Activated CD4-positive, alpha-beta T cell treated with anti-CD3 and anti-CD28 coated beads for 24 hours (primary cell): ENCODE measurements at places on chromosomes 11 and 22.

DNA sequence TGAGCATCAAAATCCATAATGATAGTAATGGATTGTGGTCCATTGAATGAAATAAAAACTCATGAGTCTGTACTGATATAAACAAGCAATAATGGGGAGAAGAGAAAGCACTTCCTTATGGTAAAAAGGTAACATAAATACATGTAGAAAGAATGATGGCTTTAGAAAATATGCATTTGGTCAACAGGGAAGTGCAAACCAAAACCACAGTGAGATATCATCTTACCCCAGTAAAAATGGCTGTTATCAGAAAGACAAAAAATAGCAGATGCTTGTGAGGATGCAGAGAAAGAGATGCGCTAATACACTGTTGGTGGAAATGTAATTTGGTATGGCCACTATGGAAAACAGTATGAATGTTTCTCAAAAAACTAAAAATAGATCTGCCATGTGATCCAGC lies 6.9 kb upstream of the MMP20 start:
- DNase-seq, result no peak

DNA sequence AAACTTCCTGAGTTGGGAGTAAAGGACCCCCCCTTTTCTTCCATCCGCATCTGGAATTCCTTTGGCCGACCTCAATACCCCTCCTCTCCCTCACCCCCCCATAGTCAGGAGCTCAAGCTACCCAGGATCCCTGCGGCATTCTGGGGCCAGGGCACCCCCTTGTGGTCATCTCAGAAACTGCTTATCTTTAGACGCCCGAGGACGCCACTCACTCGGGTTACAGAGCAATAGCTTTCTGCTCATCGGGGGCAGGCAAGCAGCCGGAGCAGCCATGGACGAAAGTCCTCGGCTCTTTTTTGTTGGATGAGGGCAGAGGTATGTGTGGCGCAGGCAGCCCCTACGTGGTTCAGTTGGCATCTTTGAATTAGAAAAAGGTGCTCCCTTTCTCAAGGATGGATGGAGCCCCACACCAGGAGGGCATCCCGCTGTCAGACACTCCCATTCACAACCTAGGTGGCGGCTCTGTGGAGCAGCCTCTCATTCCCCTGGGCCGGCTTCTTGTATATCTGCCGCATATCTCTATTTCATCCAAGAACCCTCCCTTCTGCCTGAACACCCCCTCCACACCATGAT lies 2.3 kb downstream of the C1QTNF5 start:
- DNase-seq, result no peak

DNA sequence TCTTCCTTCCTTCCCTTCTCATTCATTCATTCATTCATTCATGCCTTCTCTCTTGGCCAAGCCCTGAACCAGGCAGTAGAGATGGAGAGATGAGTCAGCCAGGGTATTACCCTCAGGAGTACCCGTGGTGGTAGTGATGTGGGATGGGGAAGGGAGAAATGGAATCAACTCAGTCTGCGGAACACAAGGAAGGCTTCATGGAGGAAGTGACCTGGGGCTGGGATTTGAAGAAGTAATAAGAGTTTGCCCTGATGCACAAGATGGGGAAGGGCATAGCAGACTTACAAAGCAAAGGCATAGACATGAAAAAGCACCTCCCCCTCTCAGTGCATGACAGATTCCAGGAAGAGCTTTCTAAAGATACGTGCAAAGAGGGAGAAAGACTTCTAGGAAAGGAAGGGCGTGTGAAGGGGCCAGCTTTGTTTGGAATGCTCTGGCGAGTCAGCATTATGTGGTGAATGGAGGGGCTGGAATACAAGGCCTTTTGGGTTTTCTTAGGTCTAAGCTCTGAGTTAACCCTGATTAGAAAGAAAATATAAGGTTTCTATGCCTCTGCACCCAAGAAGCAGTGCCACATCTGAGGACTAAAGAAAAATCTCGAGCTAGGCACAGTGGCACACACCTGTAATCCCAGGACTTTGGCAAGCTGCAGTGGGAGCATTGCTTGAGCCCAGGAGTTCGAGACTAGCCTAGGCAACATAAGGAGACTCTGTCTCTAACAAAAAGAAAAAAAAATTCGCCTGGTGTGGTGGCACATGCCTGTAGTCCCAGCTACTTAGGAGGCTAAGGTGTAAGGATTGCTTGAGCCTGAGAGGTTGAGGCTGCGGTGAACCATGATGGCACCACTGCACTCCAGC lies 36.4 kb upstream of the ACER3 start:
- DNase-seq, result no peak

DNA sequence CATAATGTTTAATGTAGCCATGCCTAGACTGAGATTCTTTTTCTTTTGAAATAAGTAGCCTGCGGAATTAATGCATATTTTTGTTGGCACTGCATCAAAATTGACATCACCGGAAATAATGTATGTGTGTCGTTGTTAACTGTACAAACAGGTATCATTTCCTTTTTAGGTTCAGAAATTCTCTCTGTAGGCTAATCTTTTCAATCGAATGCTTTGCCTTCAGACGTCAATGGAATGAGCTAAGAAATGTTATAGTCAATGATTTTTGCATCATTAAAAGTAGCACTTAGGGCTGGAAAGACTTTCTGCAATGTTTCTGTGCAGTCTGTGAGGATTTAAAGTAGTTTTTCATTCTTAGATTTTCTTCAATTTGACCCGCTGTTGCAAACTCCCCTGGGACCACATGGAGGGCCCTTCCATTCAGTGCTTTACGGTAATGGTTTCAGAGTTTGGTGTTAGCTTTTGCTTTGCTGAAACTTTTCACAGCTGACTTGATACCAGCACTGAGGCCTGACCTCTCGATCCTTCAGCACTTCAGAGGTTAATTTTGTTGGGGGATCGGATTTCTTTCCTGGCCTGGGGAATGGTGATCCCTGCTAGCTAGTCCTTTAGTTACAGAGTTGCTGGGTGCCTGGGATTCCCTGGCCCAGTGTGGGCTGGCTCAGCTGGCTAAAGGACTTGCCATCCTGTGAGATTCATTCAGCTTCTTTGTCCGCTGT lies 137.8 kb downstream of the DBX1 start:
- no peak for DNase-seq

DNA sequence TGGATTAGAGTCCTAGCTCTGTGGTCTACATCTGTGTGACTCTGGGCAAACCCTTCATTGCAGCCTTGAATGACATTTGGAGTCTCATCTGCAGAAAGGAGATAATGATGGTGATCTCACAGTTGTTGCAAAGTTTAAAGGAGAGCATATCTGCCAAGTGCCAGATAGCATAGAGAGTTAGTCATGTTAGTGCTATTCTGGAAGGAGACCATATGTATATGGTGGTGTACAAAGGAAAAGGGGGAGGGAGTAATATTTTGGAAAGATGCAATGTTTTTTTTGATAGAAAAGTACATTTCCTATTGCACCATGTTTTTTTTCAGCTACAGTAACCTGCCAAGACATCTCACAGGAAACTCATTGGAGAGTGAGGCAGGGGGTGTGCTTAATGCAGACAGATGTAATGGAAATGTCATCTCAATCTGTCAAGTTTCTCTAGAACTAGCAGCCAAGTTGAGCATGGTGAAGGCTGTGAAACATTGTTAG lies 92.1 kb upstream of the NARS2 start:
- no peak for DNase-seq

- DNase-seq, result no peak
These were observed 68.3 kb downstream of the ARHGEF12 start for GRCh38 chr11:120404495-120404894.

DNA sequence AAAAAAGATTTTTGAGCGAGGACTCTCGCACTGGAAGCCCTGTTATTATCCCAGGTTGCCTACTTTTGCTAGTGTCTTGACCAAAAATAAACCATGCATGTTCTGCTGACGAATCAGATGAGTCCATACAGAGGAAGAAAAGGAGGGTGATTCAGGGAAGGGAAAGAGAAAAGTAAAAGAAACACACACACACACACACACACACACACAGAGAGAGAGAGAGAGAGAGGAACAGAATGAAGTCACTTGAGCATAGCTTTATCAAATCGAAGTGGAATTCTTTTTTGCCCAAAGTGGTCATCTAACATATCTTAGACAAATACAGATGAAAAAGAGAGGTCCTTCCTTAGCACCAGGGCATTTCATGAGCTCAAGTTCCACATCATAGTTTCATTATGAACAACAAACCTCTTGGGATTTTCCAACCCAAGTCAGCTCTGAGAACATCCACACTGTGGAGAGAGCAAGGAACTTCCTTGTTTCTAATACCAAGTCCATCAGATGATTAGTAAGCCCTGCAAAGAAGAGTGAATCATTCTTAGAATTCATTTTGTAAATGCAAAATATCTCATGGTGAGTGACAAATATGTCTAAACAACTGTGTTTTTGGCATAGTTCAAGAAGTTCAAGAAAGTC lies 7.7 kb upstream of the MMP12 start:
- no peak for DNase-seq

DNA sequence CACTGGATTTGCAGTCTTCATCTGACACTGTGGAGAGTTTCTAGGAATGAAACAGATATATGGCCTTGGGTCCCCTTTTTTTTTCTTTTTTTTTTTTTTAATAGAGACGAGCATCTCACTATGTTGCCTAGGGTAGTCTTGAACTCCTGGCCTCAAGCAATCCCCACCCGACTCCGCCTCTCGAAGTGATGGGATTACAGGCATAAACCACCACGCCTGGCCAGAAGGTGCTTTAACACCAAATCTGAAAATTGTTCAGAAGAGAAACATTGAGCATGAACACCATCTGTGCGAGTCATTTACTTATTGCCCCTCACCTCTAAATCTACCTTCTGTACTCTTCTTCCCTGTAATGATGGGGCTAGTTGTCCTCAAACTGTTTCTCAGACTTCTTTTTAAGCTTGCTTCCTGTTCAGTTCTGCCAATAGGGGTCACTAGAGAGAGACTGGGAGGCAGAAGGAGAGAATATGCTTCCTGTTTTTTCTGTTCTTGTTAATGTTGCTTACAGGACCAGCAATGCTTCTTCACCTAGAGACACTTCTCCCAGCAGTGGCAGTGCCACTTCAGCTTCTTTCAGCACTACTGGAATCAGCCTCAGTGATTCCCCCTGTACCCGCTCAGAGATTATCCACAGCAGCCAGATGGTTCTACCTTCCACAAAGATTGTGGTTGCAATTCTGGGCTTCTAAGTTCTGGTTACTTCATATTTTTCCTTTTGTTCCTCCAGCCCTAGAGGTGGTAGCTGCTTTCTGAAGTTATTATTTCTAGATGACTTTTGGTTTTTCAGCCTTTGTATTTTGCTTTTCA lies 20.8 kb upstream of the ZBED5 start:
- DNase-seq, result no peak

DNA sequence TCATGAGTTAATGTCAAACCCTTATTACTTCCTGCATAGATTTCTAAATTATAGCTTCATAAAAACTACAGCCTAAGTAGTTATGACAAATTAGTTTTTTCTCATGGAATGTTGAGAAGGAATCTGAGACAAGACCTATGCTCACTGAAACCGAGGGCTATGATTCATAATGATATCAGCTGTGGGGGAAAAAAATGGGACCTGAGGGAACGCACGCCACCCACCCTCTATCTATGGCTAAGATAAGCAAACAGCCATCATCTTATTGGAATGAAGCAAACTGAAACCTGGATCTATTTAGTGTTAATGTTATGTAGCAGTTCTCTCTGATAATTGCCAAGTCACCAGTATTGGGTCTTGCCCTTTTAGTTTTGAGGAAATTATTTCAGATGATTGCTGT lies 906.9 kb upstream of the RAG2 start:
- no peak for DNase-seq

DNA sequence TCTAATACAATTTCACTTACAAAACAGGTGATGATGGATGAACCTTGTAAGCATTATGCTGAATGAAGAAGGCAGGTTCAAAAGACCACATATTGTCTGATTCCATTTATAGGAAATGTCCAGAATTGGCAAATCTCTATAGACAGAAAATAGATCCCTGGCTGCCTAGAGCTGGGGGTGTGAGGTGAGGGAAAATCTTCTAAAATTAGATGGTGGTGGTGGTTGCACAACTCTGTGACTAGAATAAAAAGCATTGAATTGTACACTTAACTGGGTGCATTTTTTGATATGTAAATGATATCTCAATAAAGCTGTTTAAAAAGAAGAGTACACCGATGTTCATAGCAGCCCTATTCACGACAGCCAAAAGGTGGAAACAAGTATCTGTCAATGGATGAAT lies 16.7 kb upstream of the CRY2 start:
- DNase-seq, result no peak

GRCh38 chr11:119907122-119907851 lies 178.3 kb upstream of the NECTIN1 start:
- no peak for DNase-seq

DNA sequence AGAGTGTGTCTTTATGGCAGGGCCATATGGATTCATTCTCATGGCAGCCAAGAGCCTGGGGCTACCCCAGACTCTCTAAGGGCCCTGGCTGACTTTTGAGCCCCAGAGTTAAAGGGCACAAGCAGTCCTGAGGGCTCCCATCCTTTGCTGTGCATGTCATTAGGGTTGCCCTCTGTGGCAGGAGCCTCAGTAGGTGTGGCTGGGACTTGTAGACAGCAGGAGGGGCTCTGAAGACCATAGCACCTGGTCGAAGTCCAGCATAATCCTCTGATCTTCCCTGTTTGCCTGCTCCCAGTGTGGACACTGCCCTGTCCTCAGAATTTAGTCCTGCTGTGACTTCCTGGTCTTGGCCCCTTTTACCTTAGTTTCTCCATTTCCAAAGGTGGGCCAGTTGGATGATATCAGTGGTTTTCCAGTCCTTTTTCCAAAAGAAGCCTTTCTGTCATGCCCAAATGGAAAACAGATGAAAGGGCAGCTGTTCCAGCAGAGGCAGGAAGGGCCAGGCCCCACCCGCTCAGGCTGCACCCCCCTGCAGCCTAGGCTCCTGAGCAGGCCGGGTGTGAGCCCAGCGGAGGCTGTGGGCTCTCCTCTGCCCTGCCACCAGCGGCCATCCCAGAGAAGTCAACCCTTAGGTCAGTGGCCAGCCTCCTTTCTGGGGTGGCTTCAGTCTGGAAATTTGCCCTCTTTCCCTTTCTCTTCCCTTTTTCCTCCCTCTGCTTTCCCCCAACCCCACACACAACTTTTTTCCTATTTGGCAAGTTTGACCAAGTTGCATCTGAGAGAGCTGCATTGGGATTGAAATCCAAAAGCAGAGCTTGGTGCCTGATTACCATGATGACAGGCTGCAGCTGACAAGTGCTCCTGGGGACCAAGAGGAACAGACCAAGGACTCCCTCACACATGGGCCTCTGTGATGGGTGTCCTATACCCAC lies 32.8 kb upstream of the SUSD2 start:
- no peak for DNase-seq

- DNase-seq, result no peak
These were observed 249.0 kb downstream of the DYNC2H1 start for GRCh38 chr11:103358251-103358650.
